NCI-H1105 (cell line): ENCODE measurements at places on chromosomes 3 and 15.
A peak's percentile ranks its signal among the peaks of the same experiment; 100 is the strongest.

DNA sequence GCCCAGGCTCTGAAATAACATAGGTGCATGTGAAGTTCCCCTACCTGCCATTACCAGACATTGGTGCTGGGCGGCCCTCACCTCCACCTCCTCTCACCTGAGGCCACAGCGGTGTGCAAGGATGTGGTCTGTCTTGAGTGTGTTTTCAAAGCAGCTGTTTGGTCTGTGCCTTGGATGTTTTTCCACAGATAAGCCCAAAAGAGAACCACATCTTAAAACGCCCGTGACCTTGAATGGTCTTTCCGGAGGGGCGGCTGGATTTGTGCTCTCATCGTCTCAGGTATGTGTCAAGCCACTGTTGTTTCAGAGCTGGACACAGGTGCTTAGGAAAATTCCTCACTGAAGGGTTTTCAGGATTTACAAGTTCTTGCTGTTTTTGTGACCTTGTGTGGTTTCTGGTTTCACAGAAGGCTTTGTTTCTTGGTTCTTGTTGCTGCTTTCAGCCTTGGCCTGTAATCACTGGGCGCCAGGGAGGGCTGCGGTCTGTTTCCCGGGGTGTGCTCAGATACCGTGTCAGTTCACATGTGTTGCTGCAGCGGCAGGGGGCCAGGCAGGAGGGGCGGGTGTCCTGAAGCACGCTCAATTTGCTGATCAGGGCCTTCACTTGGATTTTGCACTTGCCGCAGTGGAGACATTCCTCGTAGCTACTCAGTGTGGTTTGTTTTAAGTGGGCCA is 128.4 kb downstream of the IGF1R start:
- DNase-seq, result no peak

DNA sequence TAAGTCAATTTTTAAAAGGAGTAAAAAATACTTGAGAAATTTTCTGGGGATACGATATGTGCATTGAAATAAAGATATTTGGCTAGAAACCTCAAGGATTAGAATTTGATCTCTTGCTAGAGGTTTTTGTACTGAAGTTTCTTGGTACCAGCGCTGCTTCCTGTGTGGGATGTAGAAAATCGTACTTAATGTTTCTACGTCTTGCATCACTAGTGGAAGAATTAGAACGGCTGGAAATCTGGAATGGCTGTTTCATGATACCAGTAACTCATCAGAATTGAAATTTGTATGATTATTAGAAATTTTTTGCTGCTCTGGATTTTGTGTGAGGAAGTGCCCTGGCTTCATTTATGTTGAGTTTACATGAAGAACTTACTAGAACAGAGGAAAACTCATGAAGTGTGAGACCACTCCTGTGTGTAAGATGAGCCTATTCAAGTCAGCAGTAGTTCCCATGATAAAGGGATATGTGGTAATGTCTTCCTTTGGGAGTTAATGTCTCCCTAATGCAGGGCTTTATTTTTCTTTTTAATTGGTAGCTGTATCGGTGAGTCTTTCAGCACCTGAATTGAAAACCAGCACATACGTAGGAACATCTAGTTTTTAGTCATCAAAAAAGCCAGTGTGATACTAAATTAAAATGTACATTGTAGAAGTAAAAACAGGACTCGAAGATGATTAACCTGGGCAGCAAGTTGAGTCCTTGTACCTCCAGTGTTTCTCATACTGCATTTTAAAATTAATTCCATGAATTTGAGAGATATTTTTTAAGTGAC is 3.2 kb downstream of the KBTBD8 start:
- no peak for DNase-seq

- DNase-seq, result no peak
Measured at GRCh38 chr15:82651708-82652107, 4.5 kb upstream of the CPEB1 start.

GRCh38 chr3:81299481-81299880 is 462.0 kb downstream of the GBE1 start:
- no peak for DNase-seq

DNA sequence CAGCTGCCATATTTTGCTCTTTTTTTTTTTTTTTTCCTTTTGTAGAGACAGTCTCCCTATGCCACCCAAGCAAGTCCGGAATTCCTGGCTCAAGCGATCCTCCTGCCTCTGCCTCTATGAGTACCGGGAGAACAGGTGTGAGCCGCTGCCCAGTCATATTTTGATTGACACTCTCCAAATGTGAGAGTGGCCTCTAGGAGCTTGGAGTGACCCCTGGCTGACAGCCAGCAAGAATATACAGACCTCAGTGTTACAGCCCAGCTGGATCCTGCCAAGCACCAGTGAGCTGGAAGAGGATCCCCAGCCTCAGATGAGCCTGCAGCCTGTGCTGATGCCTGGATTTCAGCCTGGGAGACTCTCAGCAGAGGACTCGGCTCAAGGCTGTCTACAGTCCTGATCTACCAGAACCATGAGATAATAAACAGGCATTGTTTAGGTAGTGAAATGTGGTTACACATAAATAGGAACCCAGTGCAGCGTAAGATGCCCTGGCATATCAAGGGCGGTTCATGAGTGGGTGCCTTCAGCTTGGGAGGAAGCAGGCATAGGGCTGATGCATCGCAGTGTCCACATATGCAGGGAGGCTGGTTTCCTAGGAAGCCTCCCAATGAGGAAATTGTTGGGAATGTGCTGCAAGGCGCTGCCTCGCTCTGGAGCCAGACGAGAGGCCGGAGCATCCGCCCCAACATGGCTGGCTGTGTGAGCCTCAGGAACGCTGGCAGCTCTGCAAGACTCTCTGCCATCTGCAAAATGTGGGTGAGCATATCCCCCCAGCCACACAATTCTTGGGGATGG is 38.9 kb upstream of the ATP10A start:
- no peak for DNase-seq

DNA sequence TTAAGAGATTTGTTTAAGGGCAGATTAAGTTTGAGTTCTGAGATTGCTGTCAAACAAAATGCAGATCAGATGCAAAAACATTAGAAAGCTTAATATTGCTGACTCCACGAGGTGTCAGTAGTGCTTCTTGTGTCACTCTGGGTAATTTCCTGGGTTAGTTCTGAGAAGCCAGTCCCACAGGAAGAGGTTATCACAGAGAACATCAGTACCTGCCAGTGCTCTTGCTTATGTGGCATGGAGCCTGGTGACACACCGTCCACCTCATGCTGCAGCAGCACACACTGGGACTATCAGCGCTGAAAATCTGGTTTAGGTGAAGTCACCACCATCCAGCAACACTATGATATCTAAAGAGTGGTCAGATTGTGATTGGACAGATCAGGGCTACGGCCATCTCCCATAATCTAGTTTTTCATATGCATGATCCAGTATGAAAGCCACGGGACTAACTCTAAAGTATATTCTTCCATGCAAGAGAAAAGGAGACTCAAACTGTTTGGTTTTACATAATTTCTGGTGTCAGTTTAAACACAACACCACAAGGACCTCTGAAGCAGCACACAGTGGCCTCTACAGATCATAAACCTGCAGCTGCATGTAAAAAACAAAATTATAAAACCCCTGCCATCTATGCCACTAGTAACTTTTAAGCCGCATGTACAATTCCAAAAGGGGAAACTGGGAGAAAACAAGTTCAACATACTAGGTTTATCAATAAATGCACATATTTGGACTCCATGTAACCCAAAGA is 36.1 kb upstream of the MYO5C start:
- DNase-seq, result no peak

GRCh38 chr3:10869460-10869859 is 53.4 kb downstream of the SLC6A11 start:
- no peak for DNase-seq

GRCh38 chr3:86814918-86815655 is 175.9 kb downstream of the VGLL3 start:
- DNase-seq, result no peak

DNA sequence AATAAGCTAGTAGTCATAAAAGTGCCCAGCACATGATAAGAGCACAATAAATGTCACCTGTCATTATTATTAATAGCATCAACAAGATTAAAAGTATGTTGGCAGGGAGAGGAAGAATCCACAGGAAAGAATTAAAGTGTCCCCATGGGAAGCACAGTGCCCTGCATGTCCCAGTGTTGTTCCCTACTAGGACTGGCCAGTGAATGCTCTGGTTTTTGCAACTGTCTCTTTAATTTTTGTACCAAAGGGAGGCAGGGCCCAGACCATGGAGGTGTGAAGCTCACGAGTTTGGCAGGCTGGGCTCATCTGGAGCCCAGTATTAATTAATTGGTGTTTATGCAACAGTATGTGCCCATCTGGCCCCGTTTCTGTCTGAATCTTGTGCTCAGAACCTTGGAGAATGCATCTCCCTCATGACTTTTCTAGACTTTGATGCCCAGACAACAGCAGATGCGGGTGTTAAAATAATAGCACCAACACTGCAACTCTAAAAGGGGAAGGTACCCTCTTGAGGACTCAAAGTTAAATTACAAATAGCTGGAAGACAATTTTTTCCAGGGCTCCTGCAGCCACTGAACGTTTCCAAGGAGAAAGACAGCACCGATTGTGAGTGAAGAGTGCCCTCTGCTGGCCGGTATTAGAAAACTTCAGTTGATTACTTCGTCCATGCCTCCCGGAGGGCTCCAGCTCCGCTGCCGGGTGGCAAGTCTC is 71.9 kb upstream of the SPATA12 start:
- peak; percentile 41 for DNase-seq

- no peak for DNase-seq
Measured at GRCh38 chr3:53705024-53705745, 141.0 kb downstream of the CHDH start.

- no peak for DNase-seq
Measured at GRCh38 chr3:48151807-48152427, 36.3 kb downstream of the CDC25A start.

DNA sequence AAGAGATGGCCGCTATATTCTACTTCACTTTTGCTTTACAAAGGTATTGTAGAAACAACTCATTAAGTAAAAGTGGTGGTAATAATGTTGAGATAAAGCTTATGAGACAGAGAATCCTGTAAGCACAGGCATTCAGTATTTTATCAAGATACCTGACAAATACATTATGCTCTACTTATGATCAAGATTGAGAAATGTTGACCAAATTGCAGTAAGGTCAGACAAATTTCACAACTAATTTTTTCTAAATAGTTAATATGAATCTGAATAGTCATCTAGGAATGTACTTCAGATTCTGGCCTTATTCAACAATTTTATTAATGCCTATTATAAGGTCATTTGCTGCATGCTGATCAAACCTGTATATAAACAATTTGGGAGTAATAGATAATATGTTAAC is 95.1 kb upstream of the MBNL1 start:
- no peak for DNase-seq

GRCh38 chr3:127164615-127165014 is 28.3 kb upstream of the PRR23E start:
- DNase-seq, result no peak

DNA sequence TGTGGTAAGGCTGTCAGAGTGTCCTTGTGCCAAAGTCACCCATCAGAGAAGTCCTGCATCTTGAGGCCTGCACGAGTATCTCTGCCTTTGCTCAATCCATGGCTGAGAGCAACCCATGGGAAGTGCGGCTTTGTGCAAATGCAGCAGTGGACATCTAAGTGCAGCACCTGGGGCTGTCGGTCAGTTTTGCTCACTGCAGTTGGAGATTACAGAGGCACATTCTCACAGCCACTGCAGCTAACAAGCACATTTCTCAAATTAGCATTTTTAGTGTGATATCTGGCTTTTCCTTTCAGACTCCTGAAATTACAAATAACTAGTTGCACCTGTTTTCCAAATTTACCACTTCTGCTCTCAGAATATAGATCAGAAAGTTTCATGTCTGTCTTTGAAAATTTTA is 81.5 kb upstream of the DAZL start:
- DNase-seq, result no peak

DNA sequence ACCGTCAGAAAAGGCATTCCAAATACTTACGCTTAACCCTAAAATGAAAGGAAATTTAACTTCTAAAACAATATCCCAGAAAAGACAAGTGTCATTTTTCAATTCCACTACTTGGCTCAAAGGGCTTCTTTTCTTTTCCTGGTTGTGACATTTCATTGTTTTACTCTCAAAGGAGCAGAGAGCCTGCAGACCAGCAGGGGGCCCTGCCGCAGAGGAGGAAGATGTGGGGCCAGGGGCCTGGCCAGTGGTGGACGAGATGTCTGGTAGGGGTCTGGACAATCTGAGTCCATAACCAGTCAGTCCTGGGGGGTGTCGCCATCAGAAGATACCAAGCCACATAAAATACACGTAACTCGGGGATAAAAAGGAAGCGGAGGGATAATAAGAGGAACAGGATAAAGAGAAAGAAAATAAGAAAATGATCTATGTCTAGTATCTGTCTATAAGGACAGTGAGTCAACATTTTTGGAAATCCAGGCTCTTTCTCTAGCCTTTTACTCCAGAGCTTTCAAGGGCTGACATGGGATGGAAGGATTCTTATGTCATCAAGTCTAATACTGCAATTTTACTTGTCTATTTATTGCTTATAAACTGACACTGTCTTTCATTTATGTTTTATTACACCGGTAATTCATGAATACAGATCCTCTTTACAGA is 54.2 kb upstream of the ARHGEF3 start:
- DNase-seq, result no peak

- no peak for DNase-seq
Measured at GRCh38 chr15:36758800-36759199, 179.4 kb downstream of the CDIN1 start.

- DNase-seq, result no peak
Measured at GRCh38 chr15:48914717-48915116, 36.8 kb downstream of the EID1 start.

DNA sequence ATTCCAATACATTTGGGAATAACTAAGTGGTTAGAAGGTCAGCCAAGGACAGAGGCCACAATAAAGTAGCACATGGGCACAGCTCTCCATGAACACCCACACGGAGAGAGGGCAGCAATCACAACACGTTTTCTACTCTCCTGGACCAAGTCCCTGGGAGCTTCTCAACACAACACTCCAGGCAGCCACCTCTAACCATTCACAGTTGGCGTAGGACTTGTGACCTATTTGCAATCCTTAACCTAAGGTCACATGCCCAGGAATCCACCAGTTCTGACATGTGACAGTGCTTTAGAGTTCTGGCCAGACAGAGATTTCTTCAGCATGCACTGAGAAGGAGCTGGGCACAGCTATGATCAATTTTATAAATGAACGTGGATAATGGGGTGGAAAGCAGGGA is 280.8 kb downstream of the SHQ1 start:
- DNase-seq, result no peak

GRCh38 chr3:114333180-114333922 is 39.5 kb downstream of the TIGIT start:
- DNase-seq, result no peak

- no peak for DNase-seq
Measured at GRCh38 chr15:80780416-80781221, 1.4 kb downstream of the CEMIP start.

DNA sequence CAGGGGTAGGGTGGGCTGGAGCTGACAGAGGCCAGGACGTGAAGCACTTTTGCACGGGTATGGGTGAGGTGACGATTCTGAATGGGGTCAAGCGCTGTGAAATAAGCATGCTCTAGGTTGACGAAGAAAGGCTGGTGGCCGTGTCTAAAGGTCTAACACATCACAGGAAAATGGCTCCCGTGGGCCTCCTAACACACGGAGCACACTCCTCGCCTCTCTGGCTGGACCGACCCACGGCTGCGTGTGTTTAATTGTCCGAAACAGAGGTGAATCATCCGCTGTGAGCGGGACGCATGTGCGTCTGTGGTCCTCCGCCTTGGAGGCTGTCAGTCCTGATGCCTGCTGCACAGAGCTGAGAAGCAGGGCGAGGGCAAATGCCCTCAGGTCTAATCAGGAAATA is 130.6 kb downstream of the NSMCE3 start:
- DNase-seq, result no peak

- no peak for DNase-seq
Measured at GRCh38 chr3:17232442-17232841, 347.7 kb downstream of the PLCL2 start.

- no peak for DNase-seq
Measured at GRCh38 chr15:31482122-31482922, 155.7 kb downstream of the KLF13 start.

- no peak for DNase-seq
Measured at GRCh38 chr3:119762876-119763275, 19.0 kb upstream of the NR1I2 start.
